ENCODE measurements at places on chromosomes 3 and 15.

DNA sequence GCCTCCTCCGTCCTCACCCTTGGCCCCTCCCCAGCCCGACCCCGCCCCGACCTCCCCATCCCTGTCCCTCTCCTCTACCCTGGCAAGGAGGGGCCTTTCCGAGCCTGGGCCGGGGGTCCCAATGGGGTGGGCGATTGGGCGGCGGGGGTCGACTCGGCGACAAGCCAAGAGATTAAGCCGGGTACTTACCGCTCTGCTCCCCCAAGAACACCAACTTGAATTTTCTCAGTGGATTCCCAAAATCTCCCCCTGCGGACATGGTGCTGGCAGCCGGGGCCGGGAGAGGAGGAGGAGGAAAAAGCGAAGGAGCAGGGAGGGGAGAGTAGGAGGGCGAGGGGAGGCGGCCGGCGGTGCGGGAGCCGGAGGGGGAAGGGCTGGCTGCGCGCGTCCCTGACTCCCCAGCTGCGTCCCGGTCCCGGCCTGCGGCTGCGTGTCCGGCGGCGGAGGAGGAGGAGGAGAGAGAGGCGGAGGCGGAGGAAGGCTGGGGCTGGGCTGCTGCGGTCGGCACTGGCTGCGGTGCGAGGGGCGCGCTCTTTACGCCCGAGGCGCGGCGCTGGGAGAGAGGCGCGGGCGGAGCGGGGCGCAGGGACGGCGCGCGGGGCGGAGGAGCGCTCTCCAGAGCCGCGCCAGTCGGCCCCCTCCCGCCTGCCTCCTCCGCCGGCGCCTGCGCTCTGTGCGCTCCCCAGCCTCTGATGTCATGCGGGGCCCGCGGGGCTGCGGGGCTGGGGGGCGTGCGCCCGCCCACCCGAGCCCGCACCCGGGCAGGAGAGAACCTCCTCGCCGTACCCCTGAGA is at the start of gene RAB6B:
TSS of gene RAB6B (minus strand) at position 675 of the 794 bp plus-strand sequence. CDS start at position 259, 416 bp downstream.
- DNase-seq, result peak; percentile 48

GRCh38 chr3:41024031-41024836 is 175.1 kb upstream of the CTNNB1 start:
- DNase-seq, result no peak

GRCh38 chr15:75836959-75837334 is 6.3 kb upstream of the UBE2Q2 start:
- DNase-seq, result peak; percentile 84

DNA sequence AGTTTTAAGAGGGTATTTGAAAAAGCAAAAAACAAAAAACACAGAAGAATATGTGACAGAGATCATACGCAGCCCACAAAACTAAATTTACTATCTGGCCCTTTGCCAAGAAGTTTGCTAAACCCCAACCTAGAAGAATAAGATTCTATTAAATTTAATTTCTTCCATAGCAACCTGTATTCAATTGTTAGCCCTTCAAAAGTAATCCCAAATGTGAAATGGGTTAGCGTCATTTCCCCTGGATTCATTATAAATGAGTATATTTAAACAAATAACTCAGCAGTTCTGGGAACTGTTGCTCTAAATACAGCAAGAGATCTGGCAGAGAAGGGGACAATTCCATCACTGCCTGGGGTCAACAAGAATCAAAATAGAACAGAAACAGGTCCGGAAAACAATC is 56.8 kb downstream of the CERS3 start:
- DNase-seq, result no peak

GRCh38 chr3:31402117-31402516 is 130.6 kb upstream of the STT3B start:
- DNase-seq, result no peak

DNA sequence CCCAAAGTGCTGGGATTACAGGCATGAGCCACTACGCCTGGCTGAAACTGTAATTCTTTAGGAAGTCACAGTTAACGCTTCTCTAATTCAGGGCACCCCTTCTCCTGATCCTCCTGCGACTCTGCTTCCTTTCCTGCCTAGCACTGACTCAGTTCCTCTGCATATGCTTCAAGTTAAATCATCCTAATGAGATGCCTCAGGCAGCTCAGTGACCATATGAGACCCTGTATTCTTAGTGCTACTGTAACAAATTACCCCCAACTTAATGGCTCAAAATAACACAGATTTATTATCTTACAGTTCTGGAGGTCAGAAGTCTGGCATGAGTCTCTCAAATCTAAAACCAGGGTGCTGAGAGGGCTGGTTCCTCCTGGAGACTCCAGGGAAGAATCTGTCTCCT is 271.8 kb upstream of the LYSMD4 start:
- DNase-seq, result no peak

Measured in kidney tubule cell (primary cell).